Stomach (tissue), 19 donors: ENCODE measurements at places on chromosomes 4 and X. TPM values are rescaled to one million over a fixed set of nuclear protein-coding genes. Genes with fewer than 3 reads are reported as not detected.
A peak's percentile ranks its signal among the peaks of the same experiment; 100 is the strongest.

DNA sequence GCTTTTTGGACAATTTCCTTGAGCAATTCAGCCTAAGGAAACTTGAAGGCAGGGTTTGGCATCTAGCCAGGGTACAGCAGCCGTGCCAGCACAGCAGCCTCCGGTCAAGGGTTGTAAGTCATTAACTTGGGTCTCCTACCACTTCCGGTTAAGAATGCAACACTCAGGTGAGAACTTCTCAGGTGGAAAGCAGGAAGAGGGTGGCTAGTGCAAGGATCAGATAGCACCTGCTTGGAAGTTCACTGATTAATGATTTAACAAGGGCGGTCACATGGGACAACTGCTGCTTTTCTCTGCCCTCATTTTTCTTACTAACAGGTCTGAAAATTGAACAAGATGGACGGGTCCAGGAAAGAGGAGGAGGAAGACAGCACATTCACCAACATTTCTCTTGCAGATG, 30.1 kb upstream of the SCOC start:
- peak; percentile 95 for DNase-seq

DNA sequence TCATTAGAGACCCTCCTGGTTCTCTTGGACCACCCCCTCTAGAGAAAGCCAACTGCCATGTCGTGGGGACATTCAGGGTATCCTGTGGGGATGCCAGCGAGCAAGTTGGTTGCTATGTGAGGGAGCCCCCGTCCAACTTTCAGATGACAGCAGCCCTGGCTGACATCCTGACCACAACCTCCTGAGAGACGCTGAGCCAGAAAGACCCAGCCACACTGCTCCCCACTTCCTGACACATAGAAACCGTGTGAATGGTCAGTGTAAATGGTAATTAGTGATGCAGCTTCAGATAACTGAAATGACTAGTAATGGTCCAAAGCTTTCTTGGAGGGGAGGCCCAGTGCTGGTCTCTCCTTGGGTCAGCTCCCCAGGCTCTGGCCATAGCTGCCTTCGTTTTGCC, 10.8 kb downstream of the CLCN4 start:
- DNase-seq = no peak

GRCh38 chr4:125010796-125011503, 298.4 kb upstream of the ANKRD50 start:
- no peak for DNase-seq

- DNase-seq = no peak
Observed at GRCh38 chrX:134024686-134025377, 39.4 kb upstream of the GPC3 start.

DNA sequence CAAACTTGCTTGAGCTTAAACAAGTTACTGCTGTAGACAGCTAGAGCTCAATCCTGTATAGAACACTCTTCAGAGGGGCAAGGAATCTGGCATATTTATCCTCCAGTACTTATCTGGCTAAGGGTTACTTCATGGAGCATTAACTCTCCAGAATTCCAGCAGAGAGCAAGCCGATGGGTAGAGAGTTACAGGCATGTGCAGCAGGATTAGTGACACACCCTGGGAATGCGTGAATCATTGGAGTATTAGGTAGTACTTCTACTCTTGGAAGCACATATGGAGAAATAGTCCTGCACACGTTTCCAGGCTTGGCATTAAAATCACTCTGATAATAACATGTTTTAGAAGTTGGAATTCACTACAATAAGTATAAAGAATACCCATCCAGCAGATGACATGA, 35.4 kb downstream of the GRXCR1 start:
- no peak for DNase-seq

The BCLAF3 gene
- 26.1 TPM for total RNA-seq

The INPP4B gene
- total RNA-seq = 40.2 TPM
